ENCODE measurements at places on chromosomes 2 and 18.

DNA sequence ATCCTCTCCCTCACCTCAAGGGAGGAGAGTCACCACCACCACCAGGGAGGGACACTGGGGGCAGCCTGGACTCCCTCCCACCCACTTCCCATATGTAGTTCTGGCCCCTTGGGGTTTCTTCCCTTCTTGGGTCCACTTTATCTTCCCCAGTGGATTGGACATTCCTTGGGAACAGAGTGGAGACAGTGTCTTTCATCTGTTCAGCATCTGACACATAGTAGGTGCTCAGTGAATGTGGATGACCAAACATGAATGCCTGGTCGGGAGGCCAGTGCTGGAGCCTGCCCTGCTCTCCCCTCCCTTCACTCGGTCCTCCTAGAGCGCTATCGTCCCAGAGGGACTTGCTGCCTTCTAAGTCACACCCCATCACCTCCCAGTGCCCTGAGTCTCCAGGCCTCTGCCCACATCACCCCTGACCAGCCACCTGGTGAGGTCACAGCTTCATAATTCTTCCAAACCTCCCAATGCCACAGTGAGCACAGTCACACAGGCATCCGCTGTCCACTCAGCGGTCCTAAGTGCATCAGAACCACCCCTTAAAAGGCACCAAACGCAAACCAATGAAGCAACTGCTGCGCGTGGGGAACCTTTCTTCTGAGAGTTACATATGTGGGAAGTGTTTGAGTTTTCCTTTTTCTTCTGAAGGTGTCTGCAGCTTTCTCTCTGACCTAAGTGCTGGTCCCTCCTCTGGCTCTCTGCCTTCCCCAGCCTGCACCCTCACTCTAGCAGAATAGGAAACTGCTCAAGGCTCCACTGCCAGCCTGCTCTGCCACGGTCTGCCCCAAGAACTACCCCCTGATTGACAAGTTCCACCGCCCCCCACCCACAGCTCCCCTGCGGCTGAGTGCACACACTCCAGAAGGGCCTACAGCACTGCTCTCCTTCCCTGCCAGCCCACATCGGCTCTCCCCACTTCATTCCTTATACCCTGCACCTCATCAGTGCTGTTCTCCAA lies 7.2 kb upstream of the SFXN5 start:
- DNase-seq, result no peak

GRCh38 chr2:118122594-118123281 lies 34.5 kb downstream of the INSIG2 start:
- DNase-seq, result no peak

- peak; percentile 46 for DNase-seq
These were observed 808 bp downstream of the ATP5MC3 start for GRCh38 chr2:175180701-175181103.

DNA sequence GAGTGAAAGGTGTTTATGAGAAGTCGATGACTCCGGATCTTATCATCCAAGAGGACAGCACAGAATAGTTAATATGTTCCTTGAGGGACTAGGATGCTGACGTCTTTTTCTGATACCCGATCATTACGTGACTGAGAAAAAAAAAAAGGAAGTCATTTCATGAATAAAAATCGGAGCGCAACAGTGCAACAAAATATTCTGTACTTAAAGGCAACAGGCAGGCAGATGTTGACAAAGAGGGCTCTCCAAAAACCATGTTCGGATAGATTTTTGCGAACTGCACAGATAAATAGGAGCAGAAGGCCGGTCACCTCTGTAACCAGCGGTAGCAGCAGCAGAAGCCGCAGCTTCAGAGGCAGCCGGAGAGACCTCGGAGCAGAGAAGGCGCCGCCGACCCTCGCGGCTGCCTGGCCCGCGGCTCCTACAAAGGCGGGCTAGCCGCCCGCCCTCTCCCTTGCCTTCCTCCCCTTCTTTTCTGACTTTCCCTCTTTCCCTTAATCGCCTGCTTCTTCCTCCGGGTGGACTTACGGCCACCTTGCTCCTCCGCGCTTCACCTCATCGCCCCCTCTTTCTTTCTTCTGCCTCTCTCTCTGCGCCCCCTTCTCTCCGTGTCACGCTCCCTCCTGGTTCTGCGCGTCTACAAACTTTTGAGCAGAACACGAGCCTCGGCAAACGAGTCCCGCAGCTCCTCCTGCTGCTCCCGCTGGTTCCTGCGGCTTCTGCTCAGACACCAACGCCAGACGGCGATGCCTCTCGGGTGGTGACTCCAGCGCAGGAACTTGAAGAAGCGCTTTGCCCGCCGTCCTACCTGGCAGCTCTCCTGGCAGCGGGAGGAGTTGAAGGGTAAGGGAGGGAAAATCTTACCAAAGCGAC lies at the start of gene ADCYAP1:
Gene ADCYAP1, plus strand, starts transcription at position 654 of the 873 bp plus-strand sequence. CDS start 516 bp downstream, outside the sequence.
- no peak for DNase-seq

GRCh38 chr2:27705851-27706622 lies 42.3 kb downstream of the SLC4A1AP start:
- no peak for DNase-seq

GRCh38 chr2:122077771-122078170 lies 322.3 kb downstream of the TSN start:
- no peak for DNase-seq

GRCh38 chr2:149899390-149899789 lies 311.8 kb upstream of the MMADHC start:
- DNase-seq, result no peak

DNA sequence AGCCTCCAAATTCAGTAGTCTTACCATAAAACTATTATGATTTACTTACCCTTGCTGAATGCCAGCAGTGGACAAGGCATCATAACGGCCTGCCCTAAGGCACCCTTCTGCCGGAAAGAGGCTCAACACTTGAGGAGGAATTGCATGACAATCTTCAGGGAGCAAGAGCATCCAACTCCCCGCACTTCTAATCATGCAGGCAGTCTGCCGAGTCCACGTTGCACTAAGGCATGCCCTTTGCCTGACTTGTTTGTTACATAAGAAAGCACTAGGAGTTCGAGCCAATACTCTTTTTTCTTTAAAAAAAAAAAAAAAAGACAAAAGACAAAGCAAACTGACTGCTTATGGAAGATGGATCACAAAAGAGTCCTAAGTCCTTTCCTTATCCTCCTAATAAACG lies 17.9 kb upstream of the SPTBN1 start:
- no peak for DNase-seq

- no peak for DNase-seq
These were observed 548.0 kb downstream of the DCC start for GRCh38 chr18:52888014-52888413.

DNA sequence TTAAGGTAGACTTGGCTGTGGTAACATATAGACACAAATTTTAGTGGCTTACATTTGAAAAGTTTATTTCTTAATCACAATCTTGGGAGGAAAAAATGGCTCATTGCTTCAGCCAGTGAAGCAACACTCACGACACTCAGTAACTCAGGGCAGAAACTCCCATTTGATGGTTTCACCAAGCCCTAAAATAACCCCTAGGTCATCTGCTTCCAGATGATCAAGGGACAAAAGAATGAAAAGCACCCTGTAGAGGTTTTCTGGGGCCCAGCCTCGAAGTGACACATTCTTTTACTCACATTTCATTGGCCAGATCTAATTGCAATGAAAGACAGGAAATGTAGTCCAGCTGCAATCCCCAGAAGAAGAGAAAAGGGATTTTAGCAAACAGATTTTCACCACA lies 275.9 kb downstream of the TMX3 start:
- no peak for DNase-seq

GRCh38 chr2:45862843-45863242 lies 211.4 kb downstream of the PRKCE start:
- DNase-seq, result no peak

DNA sequence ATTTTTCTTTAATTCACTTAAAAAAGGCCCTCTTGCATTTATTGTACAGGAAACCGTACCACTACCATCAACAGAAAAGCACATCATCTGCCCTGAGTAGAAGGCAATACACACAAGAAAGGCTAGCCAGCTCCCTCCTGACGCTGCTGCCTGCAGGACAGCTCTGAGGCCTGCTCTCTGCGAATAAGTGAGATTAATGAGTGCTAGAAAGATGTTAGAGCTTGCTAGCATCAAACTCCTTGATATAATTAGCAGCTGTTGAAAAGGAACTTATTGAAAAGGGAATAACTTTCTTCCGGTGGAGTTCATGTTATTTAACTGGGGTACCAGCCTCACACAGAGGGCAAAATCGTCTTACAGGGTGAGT lies 56.1 kb downstream of the INHBB start:
- no peak for DNase-seq

DNA sequence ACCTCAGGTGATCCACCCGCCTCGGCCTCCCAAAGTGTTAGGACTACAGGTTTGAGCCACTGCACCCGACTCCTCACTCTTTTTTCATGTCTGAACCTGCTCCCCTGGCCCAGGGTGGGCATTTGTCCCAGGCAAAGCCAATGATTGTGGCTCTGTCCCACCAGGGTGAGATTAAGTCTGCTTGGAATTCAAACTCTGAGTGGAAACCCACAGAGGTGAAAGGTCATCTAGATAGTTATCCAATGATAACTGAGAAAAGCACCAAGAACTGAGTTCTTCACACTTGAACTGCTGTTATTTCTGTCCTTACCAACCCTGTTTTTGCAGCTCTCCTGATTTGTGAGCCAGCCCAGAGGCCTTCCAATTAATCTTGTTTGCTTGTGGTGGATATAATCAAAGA lies 62.4 kb upstream of the ACVR1 start:
- DNase-seq, result no peak

GRCh38 chr18:14925281-14925709 lies 177.3 kb downstream of the ANKRD30B start:
- no peak for DNase-seq

DNA sequence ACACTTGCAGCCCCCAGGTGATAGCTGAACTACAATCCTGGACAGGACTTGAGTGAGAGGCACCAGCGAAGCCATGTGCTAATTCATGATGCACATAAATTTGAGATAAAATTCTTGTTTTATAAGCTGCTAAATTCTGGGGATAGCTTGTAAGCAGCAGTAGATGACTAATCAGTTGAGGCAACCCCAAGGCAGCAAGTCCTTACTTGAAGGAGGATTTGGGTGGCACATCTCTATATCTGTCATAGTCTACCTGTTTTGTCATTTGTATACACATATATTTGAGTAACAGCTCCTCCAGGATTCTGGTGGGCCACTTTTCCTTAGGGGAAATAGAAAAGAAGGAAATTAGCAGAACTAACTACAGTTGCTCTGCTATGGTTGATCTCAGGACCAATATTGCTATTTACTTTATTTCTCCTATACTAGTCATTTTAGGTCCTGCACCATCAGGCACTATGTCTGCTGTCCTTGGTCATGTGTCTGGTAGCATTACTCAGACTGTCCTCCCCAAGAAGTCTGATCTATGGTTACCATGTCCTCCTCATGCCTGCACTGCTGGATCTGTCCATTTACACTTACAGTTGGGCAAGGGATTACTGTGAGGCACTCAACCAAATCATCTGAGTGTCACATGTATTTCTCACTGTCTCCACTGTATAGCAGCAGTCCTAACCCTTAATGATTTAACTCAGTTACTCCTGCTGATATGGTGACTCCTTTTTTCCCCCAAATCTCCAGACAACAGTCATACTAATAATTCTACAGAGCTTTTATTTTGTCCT lies 436.0 kb upstream of the CWC22 start:
- no peak for DNase-seq

- no peak for DNase-seq
These were observed 27.6 kb upstream of the SSB start for GRCh38 chr2:169771021-169771420.

DNA sequence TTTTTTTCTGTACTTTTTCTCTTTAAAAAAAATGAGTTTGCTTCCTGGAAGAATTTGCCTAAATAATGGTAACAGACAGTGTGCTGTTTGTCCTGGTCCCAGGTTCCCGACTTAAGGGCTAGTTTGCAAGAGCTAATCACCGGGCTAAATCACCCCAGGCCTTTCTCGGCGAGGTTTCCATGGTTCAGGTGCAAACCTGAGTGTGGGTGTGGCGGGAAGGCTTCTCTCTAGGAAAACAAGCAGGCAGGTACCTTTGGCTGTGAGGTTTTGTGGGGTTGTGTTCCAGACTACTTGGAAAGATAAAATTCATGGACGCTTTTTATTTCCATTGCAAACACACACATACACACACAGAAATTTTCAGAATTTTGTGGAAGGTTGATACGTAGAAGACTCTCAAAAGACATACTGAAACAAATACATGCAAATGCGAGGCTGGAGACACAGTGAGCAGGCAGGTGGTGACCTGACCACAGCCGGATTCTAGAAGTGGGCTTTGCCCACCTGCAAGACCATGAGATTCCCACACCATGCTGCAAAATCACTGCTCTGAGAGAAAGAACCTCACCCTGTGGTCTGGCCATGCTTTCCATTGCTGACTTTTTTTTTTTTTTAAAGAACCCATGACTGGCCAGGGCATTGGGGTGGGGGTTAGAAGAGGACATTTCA lies 815 bp downstream of the CNDP1 start:
- DNase-seq, result no peak

DNA sequence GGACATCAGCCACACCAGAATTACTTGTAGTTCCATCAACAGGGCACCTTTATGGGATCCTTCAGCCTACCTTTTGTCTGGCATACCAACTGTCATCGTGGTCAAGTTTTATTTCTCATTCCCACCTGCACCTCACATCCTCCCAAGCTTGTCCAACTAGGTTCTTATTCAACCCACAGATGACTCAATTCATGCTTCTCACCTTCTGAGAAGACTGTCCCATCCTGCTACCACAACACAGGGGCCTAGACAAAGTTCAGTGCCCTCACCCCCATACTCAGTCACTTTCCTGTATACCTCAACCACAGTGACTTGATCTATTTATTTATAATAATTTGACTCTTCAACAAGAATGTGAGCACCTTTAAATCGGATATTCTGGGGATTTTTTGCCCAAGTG lies 114.4 kb upstream of the ACVR1C start:
- no peak for DNase-seq

- DNase-seq, result peak; percentile 40
These were observed 81.3 kb upstream of the SETBP1 start for GRCh38 chr18:44599412-44599811.

DNA sequence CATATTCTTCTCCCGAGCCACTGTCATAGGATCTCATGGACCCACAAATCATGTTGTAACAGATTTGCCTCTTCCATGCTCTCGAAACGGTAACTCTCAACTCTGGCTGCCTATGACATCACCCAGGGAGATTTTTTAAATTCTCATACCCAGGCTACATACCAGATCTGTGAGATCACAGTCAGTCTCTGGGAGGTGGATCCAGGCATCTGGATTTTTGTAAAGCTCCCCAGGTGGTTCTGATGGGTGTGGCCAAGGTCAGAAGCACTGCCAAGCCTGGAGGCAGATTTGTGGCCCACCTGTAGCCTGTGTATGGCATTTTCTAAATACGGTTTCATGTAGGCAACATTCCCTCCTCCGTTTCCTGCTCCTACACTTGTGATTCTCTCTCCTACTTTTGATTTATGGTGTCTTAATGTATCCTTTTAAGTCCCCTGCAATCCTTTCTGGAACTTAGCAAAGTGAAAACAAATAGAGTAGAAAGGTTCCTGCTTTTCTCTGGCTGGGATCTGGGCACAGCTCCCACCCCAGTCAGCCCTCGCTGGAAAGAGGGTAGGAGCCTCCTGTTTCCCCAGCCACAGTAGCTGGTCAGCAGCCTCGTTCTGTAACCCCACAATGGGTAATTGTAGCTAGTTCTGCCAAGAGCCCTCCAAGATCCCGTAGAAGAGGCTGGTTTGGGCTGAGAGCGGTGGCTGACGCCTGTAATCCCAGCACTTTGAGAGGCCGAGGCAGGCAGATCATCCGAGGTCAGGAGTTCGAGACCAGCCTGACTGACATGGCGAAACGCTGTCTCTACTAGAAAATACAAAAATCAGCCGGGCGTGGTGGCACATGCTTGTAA lies 96.2 kb downstream of the KLHL29 start:
- DNase-seq, result no peak

- no peak for DNase-seq
These were observed 60.8 kb downstream of the CEP192 start for GRCh38 chr18:13051950-13052349.

- DNase-seq, result no peak
These were observed 13.5 kb downstream of the TEX51 start for GRCh38 chr2:126912201-126912600.

GRCh38 chr2:64942693-64943092 lies 46.5 kb upstream of the SLC1A4 start:
- no peak for DNase-seq

All from cerebellar cortex (tissue), 1 donor.